ENCODE measurements at places on chromosomes 11 and 22.

GRCh38 chr11:27401280-27401832 is 38.3 kb upstream of the CCDC34 start:
- no peak for DNase-seq

- no peak for DNase-seq
Measured at GRCh38 chr11:73274722-73275380, 2.7 kb downstream of the P2RY6 start.

DNA sequence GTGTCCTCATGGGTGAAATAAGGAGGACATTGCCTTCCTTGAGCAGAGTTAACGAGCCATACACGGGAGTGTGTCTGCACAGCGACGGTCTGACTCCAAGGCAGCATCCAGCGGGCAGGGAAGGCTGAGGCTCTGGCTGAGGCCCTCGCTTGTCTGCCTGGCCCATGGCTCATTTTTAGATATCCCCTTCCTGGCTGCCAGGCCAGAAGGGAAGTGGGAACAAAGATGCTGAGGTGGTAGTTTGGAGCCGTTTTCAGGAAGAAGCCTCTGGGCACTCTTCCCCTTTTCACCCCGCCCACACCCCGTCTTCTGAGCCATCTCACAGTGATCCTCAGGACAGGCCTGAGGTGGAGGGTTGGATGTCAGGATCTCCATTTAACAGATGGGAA is 3.0 kb upstream of the SLCO2B1 start:
- peak; percentile 43 for DNase-seq

DNA sequence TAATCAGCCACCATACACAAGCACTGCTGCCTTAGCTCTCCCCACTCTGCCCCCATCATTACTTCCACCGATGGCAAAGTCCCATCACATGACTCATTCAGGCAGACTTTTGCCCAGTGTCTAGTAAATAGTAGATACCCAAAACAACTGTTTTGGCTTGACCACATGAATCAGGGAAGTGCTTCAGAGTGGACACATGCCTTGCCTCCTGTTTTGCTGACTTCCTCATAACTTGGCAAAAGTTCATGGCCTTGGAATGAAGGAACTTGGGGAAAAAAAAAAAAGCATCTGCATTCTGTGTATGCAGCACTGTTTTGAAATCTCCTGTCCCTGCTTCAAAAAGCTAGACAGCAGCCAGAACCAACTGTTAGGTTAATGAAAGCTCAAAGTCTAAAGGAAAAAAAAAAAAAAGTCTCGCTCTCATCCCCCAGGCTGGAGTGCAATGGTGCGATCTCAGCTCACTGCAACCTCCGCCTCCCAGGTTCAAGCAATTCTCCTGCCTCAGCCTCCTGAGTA is 335.3 kb downstream of the FAM181B start:
- no peak for DNase-seq

DNA sequence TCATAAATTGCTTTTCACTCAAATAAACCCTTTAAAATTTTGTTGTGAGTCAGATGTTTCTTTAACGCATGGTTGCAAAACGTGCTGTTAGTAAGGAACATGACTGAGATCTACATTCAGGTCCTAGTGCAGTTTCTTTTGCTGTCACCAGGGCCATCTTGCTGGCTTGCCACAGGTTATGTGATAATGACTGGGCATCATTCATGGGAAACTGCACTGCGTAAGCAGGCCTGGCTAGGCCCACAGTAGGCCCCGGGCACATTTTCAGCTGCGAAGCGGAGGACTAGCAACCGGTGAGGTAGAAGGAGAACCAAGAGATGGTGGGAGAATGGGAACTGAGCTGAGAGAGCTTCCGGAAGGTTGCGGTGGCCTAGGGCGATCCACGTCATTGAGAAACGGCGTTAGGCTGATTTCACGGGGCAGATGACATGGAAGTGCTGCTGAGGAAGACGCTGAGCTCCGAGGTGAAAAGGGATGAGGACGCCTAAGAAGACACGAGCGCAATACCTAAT is 3.2 kb upstream of the KLHDC7B start:
- DNase-seq = peak; percentile 44

DNA sequence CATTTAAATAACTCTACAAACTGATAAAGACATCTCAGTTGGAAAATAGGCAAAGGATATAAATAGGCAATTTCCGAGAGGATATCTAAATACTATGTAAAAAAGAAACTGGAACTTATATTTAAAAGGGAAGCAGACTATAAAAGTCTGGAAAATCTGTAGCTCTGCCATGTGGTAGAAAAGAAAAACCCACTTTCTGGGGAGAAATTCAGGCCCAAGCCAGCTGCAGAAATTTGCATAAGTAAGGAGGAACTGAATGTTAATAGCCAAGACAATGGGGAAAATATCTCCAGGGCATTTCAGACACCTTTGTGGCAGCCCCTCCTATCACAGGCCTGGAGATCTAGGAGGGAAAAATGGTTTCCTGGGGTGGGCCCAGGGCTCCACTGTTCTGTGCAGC is 97.8 kb upstream of the ZBED5 start:
- no peak for DNase-seq

GRCh38 chr11:95231881-95232605 is 1.0 kb upstream of the SESN3 start:
- peak; percentile 66 for DNase-seq
